Stimulated activated CD4-positive, alpha-beta T cell treated with anti-CD3 and anti-CD28 coated beads, Interleukin-12 subunit alpha, Interleukin-12 subunit beta, amount 100 ng/mL, for 4 hours (primary cell): ENCODE measurements at places on chromosomes 2 and 18.

GRCh38 chr18:72119082-72119481 is 425.1 kb downstream of the CBLN2 start:
- DNase-seq = no peak

- DNase-seq = peak; percentile 7
Observed at GRCh38 chr2:178072383-178073301, at the start of gene PDE11A. TSS of gene PDE11A (minus strand) at chr2:178072777. CDS start at chr2:178072437, 340 bp downstream.

- no peak for DNase-seq
Observed at GRCh38 chr2:31992025-31992579, 18.7 kb downstream of the MEMO1 start.

GRCh38 chr2:233369462-233369861 is 15.2 kb downstream of the DGKD start:
- no peak for DNase-seq

DNA sequence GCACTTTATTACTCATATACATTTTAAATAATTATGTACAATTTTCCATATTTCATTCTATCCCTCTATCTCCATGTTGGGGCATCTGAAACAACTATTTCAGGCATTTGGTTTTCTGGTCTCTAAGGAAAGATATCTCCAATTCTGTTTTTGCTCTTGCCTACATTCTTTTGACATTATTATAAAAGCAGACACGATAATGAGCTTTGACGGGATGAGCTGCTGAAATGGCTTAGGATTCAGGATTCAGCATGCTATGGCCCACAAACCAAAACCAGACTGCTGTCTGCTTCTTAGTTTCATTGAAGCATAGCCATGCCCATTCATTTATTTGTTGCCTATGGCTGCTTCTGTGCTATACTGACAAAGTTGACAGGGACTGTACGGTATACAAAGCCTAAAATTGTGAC is 42.7 kb upstream of the GLS start:
- no peak for DNase-seq

- no peak for DNase-seq
Observed at GRCh38 chr2:30225131-30225762, 6.1 kb upstream of the LBH start.

- no peak for DNase-seq
Observed at GRCh38 chr2:158131919-158132566, 30.4 kb downstream of the UPP2 start.

GRCh38 chr18:33581856-33582255 is 3.8 kb downstream of the ASXL3 start:
- DNase-seq = no peak

DNA sequence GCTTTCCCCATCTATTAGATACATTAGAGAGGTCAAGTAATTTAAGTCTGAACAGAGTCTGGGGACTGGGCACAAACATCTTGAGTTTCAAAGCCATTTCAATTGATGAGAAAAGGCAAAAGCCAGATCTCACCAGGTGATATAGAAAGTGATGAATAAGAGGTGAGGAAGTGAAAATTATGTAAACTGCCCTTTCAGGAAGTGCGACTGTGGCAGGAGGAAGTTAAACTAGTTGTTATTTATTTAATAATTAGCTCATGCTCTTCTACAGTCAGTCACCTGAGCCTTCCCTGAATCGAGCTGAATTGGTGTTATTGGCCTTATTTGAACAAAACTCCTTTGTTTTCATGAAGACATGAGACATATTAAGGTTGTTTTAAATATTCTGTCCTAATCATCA is 115.1 kb downstream of the CDH20 start:
- no peak for DNase-seq

- DNase-seq = no peak
Observed at GRCh38 chr2:27724905-27725701, 46.4 kb upstream of the MRPL33 start.

GRCh38 chr2:235839974-235840373 is 328.2 kb downstream of the GBX2 start:
- DNase-seq = no peak

DNA sequence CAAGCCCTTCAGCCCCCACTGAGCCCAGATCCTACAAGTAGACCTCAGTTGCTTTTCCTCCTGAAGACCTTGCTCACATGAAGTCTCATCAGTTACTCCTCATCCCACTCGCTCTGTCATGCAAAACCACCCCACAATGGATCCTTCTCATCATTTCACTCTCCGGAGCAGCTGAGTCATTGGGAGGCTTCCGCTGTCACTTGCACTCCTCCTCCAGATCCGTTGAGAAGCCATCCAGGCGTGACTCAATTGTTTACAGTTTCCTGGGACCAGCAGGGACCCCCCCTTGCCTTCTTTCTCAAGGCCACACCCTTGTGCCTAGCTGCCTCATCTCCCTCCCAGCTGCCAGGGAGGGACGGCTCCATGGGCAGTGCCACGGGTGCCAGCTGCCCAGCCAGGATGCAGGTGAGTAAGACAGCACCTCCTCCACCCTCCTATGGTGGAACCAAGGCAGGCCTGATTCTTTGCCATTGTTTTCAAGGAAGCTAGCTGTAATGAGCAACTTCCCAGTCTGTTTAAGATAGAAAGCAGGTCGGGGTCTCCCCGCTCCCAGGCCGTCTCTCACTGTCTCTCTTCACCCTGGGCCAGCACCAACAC is 16.3 kb downstream of the GPR55 start:
- DNase-seq = peak; percentile 47

GRCh38 chr2:219736209-219736608 is 108.8 kb downstream of the SLC4A3 start:
- DNase-seq = no peak

GRCh38 chr2:152093464-152093863 is 5.4 kb downstream of the CACNB4 start:
- no peak for DNase-seq

DNA sequence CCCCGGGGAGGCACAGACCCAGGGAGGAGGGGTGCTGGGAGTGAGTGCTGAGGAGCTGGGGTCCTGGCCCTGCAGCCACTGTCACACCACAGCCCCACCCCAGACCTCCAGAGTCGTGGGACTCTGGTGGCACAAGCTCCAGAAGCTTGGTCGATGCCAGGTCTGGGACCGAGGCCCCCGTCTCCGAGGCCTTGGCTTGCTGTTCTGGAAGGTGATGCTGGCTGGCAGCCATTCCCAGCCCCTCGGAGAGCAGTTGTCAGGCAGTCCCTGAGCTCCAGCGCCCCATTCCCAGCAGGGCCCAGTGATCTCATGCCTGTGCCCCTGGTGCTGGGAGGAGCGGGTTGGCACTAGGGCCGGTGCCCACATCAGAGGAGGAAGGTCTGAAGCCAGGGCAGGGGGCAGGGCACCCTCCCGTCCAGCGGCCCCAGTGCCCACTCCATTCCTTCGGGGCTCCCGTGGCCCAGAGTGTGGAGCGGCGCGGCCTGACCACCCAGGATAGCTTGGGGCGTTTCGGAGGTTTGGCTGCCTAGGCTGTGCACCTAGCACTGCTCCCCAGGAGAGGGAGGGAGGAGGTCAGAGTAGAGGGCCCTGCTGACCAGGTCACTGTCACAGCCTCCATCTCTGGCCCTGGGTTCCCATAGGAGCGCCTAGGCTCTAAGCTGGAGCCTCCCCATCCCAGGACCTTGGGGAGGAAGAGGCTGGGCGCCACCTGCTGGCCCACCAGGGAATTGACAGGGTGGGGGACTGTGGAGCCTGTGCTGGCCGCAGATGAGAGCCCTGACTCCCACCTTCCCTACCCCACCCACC is 16.8 kb upstream of the ALPI start:
- peak; percentile 44 for DNase-seq

- no peak for DNase-seq
Observed at GRCh38 chr2:18435426-18436037, 124.9 kb downstream of the RDH14 start.

DNA sequence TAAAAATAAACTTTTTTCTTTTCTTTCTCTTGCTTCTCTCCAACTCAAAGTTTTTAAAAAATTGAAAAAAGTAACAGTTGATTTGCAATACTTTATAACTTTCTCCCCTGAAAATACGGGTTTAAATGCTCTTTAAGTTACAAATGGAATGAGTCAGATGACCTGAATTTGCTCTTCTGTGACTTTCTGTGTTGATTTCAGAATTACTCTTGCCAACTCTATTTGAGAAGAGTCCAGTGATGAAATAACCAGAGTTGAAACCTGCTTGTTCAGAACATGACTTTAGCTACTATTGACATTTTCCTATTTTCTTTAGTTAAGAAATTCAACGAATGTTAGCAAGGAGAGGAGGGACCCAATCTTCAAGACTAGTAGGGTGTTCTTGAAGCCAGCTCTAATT is 146.1 kb upstream of the ZSWIM2 start:
- DNase-seq = no peak

GRCh38 chr2:8608411-8608954 is 73.4 kb upstream of the ID2 start:
- no peak for DNase-seq

DNA sequence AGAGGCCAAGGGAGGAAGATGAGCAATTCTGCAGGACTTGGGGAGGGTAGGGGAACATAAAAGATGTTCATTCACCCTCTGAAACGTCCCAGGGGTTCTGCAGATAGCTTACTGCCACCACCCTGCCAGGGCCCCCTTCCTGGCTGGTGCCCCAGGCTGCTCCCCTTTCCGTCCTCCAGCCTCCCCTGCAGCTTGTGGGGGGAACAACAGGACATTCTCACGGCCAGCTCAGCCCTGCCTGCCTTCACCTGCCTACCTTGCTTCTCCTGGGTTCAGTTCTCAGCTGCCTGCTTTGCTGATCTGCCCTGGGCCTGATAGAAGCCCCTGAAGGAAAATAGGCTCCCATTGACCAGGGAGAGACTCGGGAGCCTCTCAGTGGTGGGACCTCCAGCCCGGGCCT is 251.1 kb downstream of the CELF4 start:
- DNase-seq = no peak

GRCh38 chr2:165369898-165370296 is 99.6 kb upstream of the CSRNP3 start:
- no peak for DNase-seq

- no peak for DNase-seq
Observed at GRCh38 chr18:49072524-49072934, 121.8 kb upstream of the SMAD7 start.

- no peak for DNase-seq
Observed at GRCh38 chr2:174026122-174026845, 61.1 kb upstream of the SP3 start.

- DNase-seq = no peak
Observed at GRCh38 chr2:237737196-237737865, 61.2 kb upstream of the RBM44 start.

GRCh38 chr18:74457725-74458421 is 765 bp upstream of the DIPK1C start:
- DNase-seq = no peak

- DNase-seq = no peak
Observed at GRCh38 chr2:26185304-26185928, 12.5 kb downstream of the GAREM2 start.

DNA sequence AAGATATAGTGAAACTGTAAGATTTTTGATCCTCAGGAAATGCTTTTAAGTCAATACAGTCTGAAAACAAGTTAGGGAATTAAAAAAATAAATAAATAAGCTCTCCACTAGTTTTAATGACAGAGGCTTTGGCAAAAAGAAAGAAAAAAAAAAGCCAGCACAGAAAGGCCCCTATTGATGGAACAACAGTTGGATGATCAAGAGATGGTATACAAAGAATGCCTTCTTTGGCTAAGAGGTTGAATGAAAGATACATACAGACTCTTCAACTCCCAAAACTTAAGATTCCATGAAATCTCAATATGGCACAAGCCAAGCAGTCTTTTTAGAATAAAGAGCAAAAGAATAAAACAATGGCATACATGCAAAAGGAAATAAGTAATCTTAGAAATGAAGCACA is 64.0 kb upstream of the GALNT5 start:
- DNase-seq = no peak

DNA sequence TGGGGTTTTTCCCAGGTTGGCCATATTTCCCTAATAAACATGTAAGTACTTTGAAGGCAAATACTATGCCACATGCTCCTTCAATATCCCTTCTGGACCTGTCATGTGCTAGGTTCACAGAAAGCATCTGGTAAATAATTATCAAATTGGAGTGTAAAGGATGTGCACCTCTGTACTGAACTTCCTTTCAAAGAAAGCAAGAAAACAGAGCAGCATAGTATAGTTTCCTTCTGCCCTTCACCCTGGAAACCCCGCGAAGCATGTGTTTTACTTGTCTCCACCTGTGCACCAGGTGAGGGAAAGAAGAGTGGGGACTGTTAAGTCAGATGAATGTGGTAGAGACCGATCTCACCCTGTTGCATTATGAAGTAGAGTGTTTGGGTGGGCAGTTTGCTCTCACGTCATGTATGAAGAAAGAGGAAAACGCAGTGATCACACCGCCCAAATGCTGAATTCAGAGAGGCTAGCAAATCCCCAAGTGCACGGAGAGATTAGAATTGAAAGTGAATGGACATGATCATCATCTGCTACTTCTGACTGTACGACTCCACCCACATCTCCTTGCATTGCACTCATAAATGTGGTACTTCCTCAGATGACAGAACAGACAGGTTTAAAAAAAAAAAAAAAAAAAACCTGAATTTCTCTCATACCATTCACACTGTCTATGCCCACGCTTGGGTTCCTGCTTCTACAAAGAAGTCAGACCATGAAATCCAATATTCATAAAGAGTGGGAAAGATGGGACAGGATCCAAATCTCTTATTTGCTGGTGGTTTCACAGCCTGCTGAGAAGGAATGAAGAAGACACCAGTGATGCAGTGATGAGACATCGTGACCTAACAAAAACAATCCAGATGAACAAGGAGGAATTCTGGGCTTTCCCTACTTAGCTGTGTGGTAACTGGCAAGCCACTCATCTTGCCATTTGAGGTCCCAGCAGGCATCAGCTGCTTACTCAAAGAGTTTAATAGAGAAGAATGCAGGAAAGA is 448.6 kb downstream of the BCL11A start:
- no peak for DNase-seq

DNA sequence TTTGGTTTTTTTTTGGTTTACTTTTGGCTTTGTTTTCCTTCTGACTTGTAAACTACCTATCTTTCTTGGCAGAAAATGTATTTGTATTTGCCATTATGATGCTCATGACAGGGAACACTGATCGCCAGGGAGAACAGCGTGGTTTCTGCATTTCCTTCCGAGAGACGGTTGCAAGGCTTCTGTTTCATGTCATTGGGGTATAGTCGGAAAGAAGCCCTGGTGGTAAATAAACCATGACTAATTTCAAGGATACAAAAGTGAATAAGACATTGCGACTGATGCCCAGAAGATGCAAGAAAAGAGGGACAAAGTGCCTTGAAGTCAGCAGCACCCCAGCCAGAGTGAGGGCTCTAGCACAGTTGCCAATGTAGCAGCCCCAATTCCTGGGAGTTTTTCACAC is 4.2 kb upstream of the CAPN14 start:
- no peak for DNase-seq

DNA sequence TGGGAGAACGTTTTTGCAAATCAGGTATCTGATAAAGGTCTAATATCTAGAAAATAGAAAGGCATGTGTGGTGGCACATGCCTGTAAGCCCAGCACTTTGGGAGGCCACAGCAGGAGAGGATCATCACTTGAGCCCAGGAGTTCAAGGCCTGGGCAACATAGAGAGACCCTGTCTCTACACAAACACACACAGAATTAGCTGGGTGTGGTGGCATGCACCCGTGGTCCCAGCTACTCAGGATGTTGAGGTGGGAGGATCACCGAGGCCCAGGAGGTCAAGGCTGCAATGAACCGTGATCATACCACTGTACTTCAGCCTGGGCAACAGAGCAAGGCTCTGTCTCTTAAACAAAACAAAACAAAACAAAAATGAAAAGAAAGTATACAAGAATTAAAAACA is 13.8 kb upstream of the TBR1 start:
- DNase-seq = no peak

- DNase-seq = no peak
Observed at GRCh38 chr2:61272421-61273070, 110.6 kb downstream of the C2orf74 start.

GRCh38 chr18:61749546-61749945 is 143.3 kb downstream of the RNF152 start:
- DNase-seq = no peak
